ENCODE measurements at places on chromosomes 11 and 22.

- no peak for DNase-seq
Observed at GRCh38 chr11:46127150-46127638, 5.9 kb upstream of the PHF21A start.

- no peak for DNase-seq
Observed at GRCh38 chr11:3623767-3624458, 17.9 kb downstream of the ART5 start.

GRCh38 chr11:30863209-30863608 is 277.1 kb upstream of the MPPED2 start:
- no peak for DNase-seq

- no peak for DNase-seq
Observed at GRCh38 chr22:20563941-20564371, 56.5 kb downstream of the MED15 start.

- no peak for DNase-seq
Observed at GRCh38 chr22:19016081-19016766, 80.1 kb upstream of the PRODH start.

DNA sequence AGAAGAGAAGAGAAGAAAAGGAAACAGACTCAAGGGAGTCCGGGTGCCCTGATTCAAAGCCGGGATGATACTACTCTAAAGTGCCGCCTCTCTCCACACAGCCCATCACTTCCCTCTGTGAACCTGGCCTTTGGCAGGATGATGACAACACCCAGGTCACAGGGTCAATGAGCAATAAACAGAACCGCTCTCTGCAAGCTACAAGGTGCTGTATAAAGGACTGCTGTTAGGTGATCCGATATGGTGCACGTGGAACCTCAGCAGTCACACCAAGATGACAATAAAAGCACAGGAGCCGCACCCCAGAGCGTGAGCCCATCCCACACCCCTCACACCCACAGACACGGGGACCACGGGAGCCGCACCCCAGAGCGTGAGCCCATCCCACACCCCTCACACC is 10.7 kb downstream of the TTLL1 start:
- no peak for DNase-seq

DNA sequence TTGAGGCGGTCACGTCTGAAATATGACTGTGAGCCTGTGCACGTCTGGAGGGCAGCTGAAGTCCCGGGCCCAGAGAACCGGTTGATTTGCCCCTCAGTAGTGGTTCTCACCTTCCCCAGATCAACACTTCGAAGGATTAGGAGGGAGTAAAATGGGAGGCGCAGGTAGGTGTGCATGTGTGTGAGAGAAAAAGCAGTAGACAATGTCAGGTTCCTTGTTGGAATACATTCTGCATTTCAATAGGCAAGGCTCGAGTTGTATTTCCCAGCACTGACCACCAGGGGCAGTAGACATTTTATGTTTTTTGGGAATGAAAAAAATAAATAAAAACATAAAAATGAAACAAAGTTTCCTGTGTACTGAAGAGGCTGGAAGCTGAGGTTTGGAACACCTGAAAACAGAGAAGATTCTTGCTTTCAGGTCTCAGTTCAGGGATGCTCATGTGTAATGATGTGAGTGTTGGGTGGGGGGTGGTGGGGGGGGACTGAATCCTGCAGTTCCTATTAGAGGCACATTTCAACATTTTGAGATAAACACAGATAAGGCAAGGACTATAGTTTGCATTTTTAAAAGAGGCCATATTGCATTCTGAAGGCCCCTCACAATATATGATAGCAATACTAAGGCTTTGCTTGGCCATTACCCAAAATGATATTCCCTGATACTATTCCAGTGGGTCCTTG is 333.9 kb downstream of the CADM1 start:
- no peak for DNase-seq

DNA sequence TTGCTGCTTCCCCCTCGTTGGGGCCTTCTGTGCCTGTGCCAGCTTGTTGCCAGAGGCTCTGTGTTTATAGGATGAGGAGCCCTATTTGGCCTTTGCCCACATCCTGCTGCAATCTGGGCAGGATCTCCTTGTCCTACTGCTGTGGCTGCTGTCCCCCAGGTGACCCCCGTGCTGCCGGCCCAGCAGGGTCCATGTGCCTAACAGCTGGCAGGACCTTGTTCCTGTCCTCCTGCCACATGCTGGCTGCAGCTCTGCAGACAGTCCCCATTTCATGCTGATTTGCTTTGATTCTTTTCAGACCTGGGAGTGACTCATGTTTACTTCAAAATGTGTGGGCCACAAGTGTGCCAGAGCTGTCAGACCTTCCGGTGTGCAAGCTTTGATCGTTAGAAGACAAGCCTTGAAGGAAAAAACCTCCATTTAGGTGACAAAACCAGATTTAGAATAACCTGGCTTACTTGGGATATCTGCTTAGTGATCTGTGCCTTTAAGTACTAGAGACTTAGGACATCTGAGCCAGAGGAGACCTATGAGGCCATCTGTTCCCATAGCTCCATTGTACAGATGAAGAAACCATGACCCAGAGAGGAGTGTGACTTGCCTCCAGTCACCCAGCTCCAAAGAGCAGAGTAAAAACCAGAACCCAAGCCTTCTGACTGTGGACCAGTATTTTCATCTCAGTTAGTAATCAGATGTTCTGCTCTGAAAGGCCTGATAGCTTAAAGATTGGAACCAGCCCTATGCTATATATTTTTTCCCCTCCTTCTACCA is 11.1 kb downstream of the NAV2 start:
- DNase-seq: peak; percentile 36

- DNase-seq: no peak
Observed at GRCh38 chr11:116980136-116980793, 118.0 kb downstream of the SIK3 start.

DNA sequence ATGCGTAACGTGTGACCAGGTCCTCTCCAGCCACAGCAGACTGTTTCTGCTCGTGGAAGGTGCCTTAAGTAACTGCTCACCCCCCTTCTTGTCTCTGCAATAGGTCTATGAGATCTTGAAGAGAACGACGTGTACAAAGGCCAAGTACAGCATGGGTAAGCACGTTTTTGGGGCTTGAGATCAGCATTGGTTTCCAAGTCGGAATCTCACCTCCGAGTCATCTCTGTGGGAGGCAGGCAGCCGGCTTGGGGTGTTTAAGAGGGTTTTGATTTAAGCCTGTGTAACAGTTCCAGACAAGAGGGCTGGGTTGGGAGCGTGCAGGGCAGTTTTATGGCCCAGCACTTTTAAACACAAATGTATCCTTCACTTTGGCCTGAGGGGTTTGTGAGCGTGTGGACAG is 30.1 kb downstream of the ANO1 start:
- DNase-seq: no peak

DNA sequence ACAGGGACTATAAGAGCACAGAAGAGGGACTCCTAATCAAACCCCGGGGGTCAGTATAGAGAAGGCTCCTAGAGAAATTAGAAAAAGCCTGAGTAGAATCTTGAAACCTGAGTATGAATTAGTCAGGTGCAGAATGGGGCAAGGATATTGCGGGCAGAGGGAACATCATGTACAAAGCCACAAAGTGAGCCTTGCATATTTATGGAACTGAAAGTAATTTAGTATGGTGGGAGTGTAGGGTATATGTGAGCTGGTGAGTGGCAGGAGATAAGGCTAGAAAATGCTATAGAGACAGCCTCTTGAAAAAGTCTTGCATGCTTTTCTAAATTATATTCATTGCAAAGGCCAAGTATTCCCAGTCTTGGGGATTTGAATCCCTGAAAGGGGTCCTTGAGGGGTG is 93.7 kb downstream of the STIM1 start:
- no peak for DNase-seq

- no peak for DNase-seq
Observed at GRCh38 chr11:82832983-82833382, 67.2 kb downstream of the PRCP start.

GRCh38 chr11:94877443-94878200 is 95.7 kb downstream of the CWC15 start:
- DNase-seq: no peak

GRCh38 chr11:70578831-70579230 is 180.5 kb downstream of the CTTN start:
- DNase-seq: no peak

DNA sequence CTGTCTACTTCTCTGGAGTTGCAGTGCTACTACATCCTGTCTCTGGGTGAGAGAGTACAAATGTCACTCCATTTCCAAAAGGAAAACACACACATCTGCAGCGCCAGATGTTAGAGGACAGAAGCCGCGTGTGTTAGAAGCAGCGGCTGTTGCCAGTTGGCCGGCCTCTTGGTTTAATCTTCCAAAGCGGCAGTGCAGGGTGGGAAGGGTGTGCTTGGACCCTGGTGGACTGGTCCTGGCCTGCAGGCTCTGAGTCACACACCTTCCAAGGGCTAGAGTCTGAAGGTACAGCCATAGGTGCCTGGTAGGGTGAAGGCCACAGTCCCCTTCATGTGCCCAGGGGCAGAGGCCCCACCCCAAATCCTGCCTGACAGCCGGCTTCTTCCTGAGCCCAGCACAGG is 99.8 kb downstream of the CTTN start:
- DNase-seq: no peak

DNA sequence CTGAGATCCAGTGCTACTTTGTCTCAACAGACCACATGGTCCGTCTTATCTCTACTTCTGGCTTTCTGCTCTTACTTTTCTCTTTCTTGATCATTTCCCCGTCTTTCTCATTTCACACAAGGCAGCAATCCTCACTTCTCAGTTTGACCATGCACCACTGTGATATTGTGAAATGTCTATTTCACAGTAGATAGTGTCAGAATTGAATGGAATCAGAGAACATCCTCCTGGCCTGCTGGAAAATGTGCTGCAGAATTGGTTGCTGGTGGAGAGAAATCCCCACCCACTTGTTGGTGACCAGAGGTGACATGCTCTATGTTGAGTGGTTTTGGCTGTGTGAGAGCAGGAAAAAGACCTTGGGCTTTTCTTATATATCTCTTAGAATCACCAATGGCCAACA is 57.8 kb upstream of the RCN1 start:
- DNase-seq: no peak

DNA sequence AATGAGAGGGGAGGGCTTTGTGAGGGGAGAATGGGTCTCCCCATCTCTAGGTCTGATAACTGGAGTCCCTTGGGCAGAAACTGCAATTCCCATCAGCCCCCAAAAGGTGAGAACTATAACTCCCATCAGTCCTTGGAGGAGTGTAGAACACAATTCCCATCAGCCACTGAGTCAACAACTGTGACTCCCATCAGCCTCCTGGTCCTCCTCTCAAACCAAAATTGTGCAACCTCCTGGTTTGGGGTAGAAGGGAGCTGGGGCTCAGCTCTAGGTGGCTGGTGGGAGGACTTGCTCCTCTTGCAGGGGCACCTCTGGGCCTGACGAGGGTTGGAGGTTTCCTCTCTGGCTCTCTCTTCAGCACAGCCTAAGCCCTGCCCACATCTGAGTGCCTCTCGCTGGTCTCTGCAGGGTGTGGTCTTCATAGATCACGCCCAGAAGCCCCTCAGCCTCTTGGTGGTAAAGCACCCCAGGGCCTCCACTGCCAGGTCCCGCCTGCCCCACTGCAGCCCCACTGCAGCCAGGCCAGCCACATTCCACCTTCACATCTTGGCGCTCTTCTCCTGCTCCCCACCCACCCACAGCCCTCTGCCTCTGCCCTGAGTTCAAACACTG is 18.5 kb downstream of the SLC22A12 start:
- no peak for DNase-seq

DNA sequence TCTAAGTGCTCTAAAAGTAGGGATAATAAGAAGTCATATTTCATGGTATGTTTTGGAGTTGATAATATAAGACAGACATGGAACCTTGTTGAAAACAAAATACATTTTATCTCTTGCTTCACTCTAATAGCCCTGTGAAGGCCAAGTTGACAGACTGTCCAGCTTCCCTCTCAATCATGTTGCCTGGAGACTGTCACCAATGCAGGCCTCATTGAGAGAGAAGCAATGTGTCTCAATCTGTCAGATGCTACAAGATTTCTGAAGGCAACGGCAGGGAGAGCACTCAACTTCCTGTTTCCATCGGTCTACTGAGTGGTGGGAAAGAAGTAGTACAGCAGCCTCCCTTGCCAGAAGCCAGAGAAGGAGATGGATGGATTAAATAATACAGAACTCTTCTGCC is 23.6 kb upstream of the FJX1 start:
- no peak for DNase-seq

DNA sequence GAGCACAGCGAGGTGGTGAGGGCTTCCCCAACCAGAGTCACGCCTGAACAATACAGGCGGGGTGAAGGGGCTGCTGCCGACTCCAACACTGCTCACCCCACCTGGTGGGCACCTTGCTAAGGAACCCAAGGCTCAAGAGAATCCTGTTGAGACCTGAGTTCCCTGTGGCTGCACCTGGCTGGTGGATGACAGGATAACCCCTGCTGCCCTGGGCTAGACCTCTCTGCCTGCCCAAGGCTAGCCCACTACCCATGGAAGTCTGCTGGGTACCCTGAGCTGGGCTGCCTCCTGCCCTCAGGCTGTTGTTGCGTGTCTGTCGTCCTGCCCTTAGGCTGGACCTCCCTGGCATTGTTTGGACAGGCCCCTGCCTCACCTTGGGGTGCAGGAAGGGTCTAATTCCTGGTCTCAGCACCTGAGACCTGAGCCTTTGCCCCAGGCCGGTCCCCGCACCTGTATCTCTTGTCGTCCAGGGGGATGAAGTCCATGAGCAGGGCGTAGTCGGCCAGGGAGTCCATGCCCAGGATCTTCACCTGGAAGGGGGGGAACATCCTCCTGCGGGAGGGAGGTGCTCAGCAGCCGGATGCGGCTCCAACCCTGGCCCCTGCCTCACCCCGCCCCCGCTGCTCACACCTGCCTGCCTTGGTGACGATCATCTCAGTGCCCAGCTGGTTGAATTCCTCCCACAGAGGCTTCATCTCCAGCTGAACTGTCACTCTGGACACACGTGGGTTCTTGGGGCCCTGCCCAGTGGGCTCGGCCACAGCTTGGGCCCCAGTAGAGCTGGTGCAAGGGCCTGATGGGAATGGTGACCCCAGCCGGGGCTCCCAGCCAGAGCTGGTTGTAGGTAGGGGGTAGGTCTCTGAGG is 4.9 kb upstream of the NUDT8 start:
- DNase-seq: no peak

DNA sequence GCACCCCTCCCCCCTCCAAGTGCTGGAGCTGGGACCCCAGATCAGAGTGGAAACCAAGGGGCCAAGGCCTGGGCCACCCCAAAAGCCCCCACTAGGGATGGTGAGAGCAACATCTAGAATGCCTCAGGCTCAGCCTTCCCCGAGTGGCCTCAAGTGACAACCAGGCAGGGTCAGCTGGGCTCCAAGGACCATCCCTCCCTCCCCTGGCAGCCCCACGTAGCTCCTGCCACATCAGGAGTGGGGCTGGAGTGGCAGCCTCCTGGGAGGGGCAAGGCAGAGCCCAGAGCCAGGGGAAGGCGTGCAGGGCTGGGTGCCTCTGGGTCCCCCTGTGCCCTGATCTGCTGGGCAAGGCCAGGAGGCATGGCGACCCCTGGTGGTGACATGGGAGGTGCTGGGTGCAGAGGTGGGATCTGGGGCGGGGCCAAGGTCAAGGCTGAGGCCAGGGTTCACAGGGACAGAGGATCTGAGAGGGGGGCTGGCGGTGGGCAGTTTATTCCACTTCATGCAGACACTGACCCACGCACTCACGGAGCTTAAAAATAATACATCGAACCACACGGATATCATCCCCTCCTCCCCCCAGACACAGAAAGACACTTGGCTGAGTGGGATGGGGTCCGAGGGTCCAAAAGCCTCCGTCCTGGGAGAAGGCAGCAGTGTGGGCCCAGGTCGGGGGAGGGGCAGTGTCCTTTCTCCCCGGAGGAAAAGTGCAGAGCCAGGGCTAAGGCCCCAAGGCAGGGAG is 15.8 kb upstream of the EHD1 start:
- DNase-seq: peak; percentile 80
